Breast epithelium (tissue), 4 donors: ENCODE measurements at places on chromosomes 12 and 14.

DNA sequence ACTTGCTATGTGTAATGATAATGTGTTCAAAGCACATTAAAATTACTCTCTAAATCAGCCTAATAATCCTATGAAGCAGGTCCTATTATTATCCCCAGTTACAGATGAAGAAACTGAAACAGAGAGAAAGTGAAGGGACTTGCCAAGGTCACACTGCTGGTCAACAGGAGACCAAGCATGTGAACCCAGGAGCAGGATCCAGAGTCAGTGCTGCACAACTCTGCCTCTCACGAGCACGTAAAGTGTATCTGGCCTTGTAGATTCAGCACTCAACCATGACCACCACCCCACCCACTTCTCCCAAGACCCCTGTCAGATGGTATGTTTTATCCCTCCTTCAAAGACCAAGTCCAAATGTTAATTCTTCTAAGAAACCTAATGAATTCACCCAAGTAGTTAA lies 100.7 kb downstream of the TTC7B start:
- no peak for DNase-seq

- no peak for DNase-seq
Observed at GRCh38 chr14:59377991-59378601, 87.1 kb downstream of the GPR135 start.

DNA sequence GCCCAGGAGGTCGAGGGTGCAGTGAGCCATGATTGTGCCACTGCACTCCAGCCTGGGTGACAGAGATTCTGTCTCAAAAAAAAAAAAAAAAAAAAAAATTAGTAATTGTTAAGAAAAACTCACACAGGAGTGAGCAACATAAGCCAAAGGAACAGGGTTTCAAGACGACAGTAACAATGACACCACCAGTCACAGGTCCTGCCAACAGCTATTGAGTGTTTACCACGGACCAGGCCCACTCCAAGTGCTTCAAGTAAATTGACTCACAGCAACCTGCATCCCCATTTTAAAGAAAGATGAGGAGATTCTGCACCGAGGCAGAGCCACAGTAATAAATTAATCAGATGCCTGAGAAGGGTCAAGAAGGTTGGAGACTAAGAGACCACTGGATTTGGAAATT lies 194.5 kb downstream of the DPF3 start:
- no peak for DNase-seq

DNA sequence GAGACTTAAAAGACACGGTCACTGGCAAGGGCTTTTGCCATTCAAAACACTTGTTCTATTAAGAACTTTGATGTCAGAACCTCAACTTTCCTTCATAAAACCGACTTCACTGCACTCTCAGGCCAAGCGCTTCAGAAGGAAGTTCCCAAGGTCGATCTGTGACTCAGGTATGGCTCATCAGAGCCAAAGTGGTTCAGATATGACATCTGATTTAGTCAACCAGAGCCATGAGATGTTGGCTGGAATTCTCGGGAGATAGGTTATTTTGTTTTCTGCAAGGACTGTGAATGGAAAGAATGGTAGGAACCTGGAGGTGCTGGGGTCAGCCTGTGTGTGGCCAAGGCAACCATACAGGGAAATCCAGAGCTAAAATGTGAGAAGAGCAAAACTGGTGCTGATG lies 445.6 kb downstream of the GLT1D1 start:
- no peak for DNase-seq

DNA sequence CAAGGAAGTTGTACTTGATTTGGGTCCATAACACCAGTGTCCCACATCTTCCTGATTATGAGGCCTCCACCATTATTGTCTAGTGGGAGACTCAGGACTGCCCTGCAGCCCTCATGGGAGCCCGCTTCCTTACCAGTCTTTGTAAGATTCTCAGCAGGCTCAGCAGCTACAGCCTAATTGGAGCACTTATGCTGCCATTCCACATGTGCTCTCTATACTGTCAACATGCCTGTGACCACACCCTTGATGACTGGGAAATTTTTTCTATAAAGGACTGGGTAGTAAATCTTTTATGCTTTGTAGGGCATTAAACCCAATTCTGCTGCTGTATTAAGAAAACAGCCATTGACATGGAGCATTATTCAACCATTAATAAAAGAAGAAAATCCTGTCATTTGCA lies 145.5 kb upstream of the IGF1 start:
- DNase-seq: no peak

DNA sequence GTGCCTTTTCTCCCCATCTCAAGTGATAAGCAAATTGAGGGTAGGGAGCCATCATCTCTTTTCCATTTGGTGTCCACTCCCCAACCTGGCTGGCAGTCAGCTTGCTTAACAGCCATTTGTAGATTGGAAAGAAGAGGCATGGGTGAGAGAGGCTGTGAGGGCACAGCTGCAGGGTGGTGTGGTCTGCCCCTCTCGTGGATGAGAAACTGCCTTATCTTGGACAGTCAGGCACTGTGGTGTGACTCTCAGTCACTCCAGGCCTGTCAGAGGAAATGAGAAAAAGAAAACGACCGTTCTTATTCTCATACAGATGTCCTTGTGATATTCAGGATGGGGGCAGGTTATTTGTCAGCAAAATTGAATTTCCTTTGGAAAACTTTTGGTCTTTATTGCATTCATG lies 65.1 kb upstream of the SRSF5 start:
- DNase-seq: no peak

- no peak for DNase-seq
Observed at GRCh38 chr14:95256776-95257060, 63.0 kb downstream of the CLMN start.

GRCh38 chr12:39622306-39622705 lies 2.7 kb upstream of the ABCD2 start:
- DNase-seq: no peak

DNA sequence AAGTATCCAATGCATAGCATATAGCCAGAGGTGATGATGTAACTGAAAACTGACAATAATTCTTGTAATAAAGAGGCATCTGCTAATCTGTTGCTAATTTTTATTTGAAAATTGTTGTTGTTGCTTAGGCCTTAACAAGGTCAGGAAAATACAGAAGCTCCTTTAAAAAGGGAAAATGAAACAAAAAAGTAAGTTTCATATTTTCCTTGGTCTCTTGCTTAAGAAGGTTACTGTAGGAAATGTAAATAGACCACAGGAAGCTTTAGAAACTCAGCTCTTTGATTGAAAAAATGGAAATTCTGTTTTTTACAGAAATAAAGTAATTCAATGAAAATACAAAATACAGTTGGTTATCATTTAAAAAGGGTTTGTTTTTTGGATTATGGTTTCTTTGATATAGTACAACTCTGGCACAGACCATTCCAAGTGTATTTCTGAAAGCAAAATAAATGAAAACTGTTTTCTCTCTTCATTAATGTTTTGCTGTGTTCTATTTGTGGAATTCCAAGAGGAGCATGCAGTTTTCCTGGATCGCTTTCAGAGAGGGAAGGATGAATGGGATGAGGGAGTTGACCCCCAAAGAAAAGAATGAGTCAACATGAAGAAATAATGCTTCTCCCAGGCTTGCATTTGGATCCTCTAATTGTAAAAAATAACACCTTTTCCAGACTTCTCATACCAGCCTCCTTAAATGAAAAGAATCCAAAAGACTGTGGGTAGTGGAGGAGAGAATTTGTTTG lies 398.0 kb upstream of the FAR2 start:
- DNase-seq: no peak

DNA sequence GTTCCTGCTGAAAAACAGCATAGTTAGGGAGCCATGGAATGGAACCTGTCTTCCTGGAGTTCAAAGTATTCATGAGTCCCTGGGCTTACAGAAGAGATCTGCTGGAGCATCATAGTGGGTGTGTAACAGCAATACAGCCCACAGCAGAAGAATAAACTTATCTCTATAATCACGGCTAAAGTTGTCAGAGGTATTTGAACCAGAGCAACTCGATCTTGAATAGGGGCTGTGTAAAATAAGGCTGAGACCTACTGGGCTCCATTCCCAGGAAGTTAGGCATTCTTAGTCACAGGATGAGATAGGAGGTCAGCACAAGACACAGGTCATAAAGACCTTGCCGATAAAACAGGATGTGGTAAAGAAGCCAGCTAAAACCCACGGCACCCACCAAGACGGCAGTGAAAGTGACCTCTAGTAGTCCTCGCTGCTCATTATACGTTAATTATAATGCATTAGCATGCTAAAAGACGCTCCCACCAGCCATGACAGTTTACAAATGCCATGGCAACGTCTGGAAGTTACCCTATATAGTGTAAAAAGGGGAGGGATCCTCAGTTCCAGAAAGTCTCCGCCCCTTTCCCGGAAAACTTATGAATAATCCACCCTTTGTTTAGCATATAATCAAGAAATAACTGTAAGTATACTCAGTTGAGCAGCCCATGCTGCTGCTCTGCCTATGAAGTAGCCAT lies 223.4 kb downstream of the PCNX1 start:
- no peak for DNase-seq

- DNase-seq: no peak
Observed at GRCh38 chr14:51487848-51488247, 163.9 kb upstream of the FRMD6 start.

GRCh38 chr12:103884316-103884715 lies 43.3 kb upstream of the NT5DC3 start:
- DNase-seq: no peak

DNA sequence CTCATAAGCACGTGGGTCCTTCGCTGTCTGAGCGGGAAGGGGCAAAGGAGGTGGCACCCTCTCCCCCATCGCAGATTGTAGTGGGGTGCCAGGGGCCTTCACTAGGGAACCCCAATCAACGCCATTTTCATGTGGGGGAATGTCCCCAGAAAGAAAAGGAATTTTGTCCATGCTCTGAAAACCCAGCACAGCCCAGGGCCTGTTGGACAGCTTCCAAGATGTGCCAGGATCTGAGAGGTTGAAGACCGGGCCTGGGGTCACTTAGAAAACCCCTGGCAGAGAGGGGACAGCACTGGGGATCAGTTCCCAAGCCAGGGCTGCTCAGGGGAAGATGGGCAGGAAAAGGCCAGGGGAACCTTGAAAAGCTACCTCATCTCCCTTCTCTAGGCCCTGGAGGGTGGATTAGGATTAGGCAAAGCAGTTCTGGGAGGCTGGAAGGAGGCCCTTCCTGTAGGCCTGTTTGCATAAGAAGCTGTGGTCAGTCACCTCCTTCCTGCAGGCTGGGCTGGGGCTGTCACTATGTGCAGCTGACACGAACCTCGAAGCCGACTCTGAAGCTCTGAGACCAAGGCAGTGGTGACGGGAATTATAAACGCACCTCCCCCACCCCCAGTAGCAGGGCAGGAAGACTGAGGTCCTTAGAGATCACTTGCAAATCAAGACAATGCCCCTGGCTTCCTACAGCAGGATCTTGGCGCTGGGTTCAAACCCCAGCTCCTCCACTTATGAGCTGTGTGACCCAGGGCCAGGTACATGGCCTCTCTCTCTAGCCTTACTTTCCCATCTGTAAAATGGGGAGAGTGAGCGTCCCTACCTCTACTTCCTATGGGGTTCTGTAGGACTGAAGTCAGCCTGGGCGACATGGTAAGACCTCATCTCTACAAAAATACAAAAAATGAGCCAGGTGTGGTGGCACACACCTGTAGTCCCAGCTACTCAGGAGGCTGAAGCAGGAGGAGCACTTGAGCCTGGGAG lies 29.0 kb downstream of the TESC start:
- no peak for DNase-seq

DNA sequence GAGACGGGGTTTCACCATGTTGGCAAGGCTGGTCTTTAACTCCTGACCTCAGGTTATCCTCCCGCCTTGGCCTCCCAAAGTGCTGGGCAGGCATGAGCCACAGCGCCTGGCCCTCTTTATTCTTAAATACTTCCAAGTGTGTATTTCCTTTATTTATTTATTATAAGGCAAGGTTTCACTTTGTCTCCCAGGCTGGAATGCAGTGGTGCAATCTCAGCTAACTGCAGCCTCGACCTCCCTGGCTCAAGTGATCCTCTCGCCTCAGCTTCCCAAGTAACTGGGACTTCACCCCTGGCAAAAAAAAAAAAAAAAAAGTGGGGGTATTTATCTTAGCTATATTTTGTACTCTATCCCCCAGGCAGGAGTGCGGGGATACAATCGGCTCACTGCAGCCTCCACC lies 6.8 kb downstream of the FAM216A start:
- DNase-seq: no peak

- DNase-seq: no peak
Observed at GRCh38 chr12:96434107-96434506, 33.9 kb upstream of the CDK17 start.

GRCh38 chr12:33432992-33433391 lies 6.6 kb downstream of the SYT10 start:
- no peak for DNase-seq

DNA sequence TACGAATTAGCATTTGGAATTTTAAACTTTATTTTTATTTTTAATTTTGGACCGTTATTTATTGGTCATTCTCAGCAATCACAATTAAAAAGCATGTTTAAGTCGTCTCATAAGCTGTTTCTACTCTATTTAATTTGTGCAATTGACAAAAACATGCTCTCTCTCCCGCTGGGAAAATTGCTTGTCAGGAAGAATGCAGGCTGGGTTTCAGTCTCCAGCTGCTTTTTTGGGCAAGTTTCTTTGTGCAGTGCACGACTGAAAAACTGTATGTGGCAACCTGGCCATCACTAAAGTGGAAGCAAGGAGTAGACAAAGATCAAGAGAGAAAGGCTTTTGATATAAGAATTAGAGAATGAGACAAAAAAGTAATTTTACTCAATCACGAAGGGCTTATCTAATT lies 941.5 kb upstream of the MDGA2 start:
- DNase-seq: no peak

- DNase-seq: no peak
Observed at GRCh38 chr14:61927520-61927919, 165.3 kb downstream of the SNAPC1 start.

DNA sequence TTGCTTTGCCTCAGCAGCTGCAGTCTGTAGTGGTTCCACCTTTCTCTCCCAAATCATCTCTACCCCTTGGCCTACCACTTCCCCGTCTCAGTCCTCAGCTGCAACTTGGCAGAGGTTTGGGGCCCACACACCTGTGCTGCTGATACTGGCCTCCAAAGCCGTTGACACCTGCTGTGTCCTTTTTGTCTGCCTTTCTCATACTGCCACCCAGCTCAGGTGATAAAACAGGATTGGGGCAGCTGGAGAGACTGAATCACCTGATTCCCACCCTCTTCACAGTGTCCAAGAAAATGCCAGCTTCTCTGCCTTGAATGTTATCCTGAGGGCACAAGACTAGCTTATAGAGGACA lies 103.7 kb downstream of the ETV6 start:
- no peak for DNase-seq

GRCh38 chr12:90999966-91000365 lies 4.8 kb downstream of the EPYC start:
- DNase-seq: no peak

- DNase-seq: no peak
Observed at GRCh38 chr12:109877504-109878246, 2.7 kb downstream of the GLTP start.

GRCh38 chr12:113891167-113891692 lies 74.9 kb downstream of the RBM19 start:
- no peak for DNase-seq
